EH (cell line): ENCODE measurements at places on chromosomes 5 and 9.

DNA sequence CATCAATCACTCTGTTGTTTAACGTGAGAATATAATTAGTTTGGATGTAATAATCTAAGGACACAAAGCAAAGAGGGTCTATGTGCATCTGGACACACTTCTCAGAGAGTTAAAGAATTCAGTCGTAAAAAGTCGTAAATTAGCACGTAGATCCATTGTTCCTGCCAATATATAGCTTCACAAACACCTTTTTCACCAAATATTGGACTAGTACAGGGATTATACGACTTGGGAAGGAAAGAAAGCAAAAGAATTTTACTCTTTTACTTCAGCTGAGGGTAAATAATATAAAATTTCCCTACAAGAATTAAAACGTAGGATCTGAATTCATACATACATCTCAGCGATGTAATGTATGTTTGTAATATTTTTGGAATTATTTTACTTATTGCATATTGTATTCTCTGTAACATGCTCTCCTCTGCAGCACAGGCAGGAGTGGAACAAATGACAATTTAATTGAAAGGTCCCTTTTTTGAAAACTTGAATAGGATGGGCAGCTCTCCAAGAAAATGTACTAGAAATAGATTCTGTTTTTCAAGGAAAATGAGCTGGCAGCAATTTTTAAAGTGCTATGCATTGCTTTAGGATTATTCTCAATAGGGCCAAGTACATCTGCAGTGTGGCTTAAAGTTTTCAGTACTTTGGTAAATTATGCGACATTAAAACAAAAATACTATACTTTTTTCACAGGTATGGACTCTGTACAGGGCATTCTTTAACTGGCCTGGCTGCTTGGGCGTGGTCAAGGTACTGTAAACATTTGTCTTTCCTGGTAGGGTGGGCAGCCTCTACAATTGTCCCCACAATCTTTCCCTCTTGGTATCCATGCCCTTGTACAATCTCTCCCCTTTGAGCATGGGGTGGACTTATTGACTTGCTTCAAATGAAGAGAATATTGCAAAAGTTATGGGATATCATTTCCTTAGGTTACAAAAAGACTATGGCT is 39.7 kb upstream of the HSD17B4 start:
- DNase-seq = no peak

DNA sequence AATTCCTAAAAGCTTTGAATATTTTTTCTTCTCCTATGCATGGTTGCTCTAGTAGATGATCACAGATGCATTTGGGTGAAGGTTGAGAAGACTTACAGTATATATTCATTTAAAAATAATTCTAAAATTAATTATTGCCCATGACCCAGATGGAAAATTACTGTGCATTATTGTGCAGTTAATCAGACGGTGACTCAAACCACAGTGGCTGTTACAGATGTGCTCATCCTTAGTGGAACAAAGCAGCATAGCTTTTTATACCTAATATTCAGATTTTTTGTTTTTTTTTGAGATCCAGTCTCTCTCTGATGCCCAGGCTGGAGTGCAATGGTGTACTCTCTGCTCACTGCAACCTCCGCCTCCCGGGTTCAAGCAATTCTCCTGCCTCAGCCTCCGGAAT is 10.7 kb downstream of the OR2V1 start:
- peak; percentile 46 for DNase-seq

DNA sequence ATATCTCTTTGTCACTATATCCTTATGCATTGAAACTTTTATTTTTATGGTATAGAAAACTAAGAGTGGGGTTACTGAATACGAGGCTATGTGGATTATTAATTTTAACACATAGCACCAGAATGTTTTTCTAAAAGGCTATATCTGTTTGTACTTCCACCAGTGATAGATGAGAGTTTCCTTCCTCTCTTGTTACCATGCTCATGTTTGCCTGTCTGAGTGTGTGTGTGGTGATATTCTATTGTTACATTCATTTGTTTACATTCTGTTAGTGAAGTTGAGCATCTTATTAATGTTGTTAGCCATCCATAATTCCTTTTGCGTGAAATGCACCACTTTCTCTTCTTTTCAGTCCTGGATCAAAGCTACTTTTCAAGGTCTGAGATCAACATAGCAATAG is 54.1 kb upstream of the ALDH1A1 start:
- no peak for DNase-seq

DNA sequence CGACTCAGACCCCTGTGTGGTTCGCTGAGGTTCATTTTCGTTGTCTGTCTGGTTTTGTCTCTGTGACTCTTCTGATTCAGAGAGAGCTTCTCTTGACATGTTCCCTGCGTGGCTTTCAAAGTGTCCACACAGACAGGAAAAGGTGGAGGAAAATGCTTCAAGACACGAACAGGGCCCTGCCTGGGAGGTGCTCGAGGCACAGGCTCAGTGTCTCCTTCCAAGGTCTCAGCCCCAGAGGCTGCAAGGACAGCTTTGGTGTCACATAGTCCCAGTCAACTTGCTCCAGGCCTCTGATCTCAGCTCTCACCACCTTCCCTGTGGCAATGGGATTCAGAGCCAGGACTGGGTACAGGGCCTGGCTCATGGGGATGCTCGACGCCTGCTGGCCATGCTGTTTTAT is 51.6 kb upstream of the SARDH start:
- no peak for DNase-seq

DNA sequence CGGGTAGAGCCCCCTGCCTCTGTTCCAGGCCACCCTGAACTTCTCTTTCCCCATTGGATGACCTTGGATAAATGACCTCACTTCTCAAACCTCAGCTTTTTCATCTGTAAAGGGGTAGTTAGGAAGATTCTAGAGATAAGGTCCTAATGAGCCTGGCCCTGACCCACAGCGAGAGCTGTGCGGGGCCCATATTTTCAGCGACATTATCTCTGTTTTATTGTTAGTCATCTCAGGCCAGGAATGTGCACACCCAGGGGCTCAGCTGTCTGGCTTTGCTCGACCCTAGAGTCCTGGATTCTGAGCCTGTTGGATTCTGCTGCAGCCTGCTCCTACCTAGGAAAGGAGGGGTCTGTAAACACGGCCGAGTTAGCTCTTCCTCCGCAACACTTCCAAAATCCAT is 81.2 kb upstream of the LMX1B start:
- DNase-seq = peak; percentile 59

GRCh38 chr5:21212026-21212425 is 1224.0 kb upstream of the CDH18 start:
- no peak for DNase-seq

- no peak for DNase-seq
Observed at GRCh38 chr9:77772646-77773045, 124.5 kb upstream of the GNA14 start.

DNA sequence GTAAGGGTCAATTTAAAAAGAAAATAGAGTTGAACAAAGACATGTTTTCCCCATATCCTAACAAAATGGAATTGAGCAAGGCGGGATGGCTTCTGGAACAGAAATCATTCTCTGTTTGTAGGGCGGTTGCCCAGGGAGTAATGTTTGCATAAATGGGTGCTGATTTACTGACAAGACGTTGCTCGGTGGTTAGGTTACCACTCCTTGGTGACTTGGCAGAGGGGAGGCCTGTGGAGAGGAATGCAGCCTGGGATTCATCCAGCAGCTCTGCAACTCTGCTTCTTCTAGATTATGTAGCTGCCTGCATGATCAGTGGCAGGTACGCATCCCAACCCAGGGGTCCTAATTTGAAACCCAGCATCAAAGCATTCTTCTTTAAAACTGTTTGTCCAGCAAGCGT is 200.2 kb downstream of the CFAP90 start:
- DNase-seq = no peak

DNA sequence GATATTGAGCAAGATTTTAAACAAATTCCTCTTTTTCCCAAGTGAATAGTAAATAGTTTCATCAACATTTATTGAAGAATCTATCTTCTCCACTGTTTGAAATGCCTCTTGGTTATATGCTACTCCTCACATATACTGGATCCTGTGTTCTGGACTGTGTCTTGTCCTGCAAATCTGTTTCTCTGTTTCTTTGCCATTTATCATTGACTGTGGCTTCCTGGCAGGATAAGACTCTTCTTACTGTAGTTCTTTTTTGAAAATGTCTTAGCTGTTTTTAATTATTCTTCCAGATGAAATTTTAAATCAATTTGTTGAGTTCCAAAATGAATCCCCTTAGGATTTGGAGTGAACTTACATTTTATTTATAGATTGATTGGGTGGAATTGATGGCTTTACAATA is 27.8 kb downstream of the RALGPS1 start:
- no peak for DNase-seq

DNA sequence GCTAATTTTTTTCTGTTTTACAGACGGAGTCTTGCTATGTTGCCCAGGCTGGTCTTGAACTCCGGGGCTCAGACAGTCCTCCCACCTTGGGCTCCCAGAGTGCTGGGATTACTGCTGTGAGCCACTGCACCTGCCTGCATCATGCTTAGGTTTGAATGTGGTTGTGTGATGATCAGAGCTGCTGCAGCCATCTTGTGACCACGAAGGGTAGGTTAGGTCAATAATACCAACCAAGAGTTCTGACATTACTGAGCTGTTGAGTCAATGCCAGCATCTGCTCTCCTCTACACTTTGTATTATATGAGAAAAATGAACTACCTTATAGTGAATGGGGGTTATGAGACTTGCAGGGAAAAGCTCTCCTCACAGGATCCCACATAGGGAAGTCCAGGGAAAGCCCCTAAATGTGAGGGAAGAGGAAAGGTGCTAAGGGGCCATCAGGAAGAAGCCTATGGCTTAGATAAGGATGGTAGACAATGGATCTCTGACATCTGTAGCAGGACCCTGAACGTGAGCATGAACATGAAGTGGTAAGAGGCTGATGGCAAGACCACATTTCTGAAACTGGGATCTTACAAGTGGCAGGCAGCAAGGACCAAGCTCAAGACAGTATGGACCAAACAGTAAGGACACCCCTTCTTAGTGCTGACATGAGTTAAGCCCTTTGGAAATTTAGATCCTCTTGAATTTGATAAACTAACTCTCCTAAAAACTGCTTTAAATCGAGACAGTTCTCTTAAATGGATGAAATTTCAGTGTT is 75.7 kb upstream of the ZNF169 start:
- DNase-seq = no peak

DNA sequence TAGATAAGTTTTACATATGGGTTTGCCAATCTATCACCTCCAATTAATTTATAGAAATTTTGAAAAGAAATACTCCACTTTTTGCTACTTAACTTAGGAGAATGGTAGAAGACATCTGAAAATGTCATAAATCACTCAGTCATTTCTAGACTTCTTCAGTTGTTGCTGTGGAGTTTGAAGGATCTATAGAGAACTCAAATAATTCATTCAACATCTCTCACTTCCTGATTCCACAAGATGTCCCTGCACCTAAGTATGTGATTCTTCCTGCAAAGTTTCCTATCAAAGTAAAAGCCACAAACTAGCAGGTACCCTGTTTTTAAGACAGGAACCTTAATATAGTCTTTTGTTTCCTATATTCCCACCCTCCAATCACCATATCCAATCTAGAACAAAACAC is 297.1 kb upstream of the ATP10B start:
- no peak for DNase-seq

- no peak for DNase-seq
Observed at GRCh38 chr9:94685359-94685758, 41.1 kb upstream of the AOPEP start.

GRCh38 chr9:28407351-28407750 is 834.1 kb upstream of the C9orf72 start:
- no peak for DNase-seq

GRCh38 chr9:85603936-85604335 is 137.8 kb downstream of the AGTPBP1 start:
- DNase-seq = peak; percentile 17

DNA sequence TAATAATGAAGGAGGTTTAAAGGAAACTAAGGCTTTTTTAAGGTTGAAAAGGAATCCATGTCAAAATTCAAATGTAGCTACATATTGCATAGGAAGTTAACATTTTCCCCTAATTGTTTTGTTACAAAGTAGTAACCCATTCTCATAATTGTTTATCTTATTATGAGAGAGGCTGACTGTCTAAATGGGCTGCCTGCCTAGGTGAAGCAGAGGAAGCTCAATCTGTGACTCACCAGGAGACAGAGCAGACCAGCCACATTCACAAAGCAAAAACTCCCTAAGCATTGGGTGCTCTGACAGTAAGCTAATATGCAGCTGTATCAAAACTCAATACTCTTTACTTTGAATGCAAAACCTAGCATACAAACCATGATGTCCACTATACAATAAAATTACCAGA is 208.5 kb downstream of the ROR2 start:
- DNase-seq = peak; percentile 38

DNA sequence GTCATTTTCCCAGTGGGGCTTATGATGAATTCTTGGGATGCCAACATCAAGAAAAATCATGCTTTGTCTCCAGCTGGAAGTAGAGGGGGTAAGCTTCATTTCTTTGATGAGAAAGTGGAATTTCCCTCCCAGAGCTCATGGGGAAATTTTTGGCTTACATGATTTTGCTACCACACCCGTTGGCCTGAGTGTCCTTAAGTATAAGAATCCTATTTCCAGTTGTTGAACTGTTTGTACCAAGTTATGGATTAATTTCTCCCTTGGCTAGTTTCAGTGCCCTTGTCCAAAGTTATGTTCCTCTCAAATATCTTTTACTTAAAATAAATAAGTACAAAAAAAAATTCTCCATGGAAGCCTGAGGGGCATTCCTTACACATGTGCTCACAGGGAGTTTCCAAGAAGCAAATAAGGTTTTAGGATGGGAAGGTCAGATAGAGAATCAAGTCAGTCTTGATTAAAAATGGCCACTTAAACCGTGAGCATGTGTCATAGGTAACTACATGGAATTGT is 82.3 kb downstream of the PTCD2 start:
- DNase-seq = peak; percentile 90

- peak; percentile 44 for DNase-seq
Observed at GRCh38 chr9:120531683-120532300, 48.2 kb downstream of the CDK5RAP2 start.

- DNase-seq = no peak
Observed at GRCh38 chr5:114430532-114430931, 68.7 kb downstream of the KCNN2 start.

- DNase-seq = no peak
Observed at GRCh38 chr9:115073456-115073855, 44.5 kb downstream of the TNC start.

DNA sequence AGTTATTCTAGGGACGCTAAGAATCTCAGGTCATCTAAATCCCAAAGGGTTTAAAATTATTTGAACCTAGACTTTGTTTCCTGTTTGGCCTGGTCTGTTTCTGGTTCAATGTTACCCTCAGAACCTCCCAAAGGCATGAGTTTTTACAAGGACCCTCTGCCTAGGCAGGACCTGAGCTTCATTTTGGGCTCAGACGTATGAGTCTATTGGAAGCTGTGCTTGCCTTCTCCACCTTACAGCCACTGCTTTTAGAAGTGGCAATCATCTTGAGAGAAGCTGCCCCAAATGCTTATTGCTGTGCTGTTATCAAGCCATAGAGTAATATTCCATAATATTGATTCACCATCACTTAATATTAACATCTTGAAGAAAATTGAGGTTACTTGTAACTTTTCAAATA is 510.4 kb downstream of the TLE4 start:
- no peak for DNase-seq

- DNase-seq = no peak
Observed at GRCh38 chr9:93155716-93156474, 21.8 kb upstream of the NINJ1 start.

GRCh38 chr9:138096519-138096845 is 218.9 kb downstream of the CACNA1B start:
- no peak for DNase-seq

GRCh38 chr5:126358525-126358924 is 64.7 kb upstream of the GRAMD2B start:
- peak; percentile 69 for DNase-seq
